ENCODE measurements at places on chromosomes 7 and 10. TPM values are rescaled to one million over a fixed set of nuclear protein-coding genes. Genes with fewer than 3 reads are reported as not detected.

The EIF3A gene
- total RNA-seq: 133 TPM

The NUPR2 gene
- not detected for total RNA-seq

The H2BK1 gene
- not detected for total RNA-seq

The VSTM4 gene
- 24.4 TPM for total RNA-seq

The HMX3 gene
- not detected for total RNA-seq

The PTCD1 gene
- 3.4 TPM for total RNA-seq

The TMEM196 gene
- not detected for total RNA-seq

The SEPTIN14 gene
- not detected for total RNA-seq

The FAM237B gene
- total RNA-seq: not detected

The WNT8B gene
- total RNA-seq: not detected

The SEMA3C gene
- total RNA-seq: 60.8 TPM

The ANKRD30A gene
- total RNA-seq: not detected

The CTTNBP2 gene
- total RNA-seq: 2.2 TPM

The MRPS16 gene
- 95.5 TPM for total RNA-seq

The LRWD1 gene
- total RNA-seq: 9.9 TPM

The COMMD3 gene
- 71.6 TPM for total RNA-seq

The COL17A1 gene
- 0.22 TPM for total RNA-seq

The DPCD gene
- total RNA-seq: 17.5 TPM

The RADIL gene
- 2.5 TPM for total RNA-seq

The MALRD1 gene
- total RNA-seq: 0.40 TPM

The EBLN1 gene
- total RNA-seq: not detected

The TRIM4 gene
- total RNA-seq: 7.8 TPM

The NEUROG3 gene
- total RNA-seq: not detected
